Activated T-cell treated with anti-CD3 and anti-CD28 coated beads for 48 hours (primary cell): ENCODE measurements at places on chromosomes 7 and 10.

DNA sequence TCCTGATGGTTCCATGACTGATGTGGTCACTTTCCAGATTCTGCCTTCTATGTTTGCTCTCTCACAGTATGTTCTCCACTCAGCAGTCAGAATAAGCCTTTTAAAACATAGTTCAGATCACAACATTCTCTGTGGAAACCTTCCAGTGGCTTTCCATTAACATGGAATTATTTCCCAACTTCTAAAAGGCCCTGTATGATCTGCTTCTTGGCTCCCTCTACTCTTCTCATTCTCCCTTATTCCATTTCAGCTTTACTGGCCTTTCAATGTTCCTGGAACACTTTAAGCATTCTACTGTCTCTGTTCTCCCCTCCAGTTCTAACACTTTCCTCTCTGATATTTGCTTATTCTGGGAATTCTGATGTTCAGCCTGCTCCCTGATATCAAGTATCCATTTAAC, 325.6 kb downstream of the THSD7A start:
- DNase-seq: no peak

DNA sequence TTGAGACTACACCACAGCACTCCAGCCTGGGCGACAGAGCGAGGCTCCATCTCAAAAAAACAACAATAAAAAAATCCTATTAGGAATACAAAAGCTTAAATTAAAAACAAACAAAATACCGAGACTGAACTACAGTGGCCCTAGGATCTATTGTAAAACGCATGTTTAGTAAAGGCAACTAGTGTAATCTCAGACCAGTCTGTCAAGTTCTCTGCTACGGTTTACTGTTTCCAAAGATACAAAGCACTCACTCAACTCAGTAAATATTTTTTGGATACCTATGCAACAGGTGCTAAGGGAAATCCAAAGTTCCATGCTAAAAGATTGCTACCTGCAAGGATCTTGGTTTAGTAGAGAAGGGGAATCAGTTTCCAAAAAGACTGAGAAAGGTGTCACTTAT, 3.4 kb upstream of the MIOS start:
- DNase-seq: no peak

- DNase-seq: peak; percentile 2
Measured at GRCh38 chr7:70595755-70596597, 536.0 kb upstream of the GALNT17 start.

- DNase-seq: peak; percentile 16
Measured at GRCh38 chr10:48523820-48524758, 80.8 kb downstream of the ARHGAP22 start.

GRCh38 chr10:113036619-113037018, 86.6 kb downstream of the TCF7L2 start:
- DNase-seq: no peak

DNA sequence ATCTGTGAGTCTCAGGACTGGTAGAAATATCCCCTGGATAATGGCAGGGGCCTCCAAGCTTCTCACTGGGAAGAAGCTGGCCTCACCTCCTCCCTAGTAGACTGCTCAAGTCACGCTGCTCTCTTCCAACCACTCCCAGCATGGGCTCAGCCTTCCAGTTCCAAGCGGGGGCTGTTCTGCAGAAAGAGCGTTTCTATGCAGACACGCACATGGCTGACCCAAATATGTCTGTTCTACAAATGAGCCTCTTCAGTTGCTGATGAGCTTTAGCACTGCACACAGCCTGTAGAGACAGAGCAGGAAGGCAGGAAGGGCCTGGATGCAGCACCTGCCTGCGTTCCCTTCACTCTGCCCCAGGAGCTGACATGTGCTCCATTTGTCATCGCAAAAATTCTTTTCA, 523.9 kb upstream of the MGMT start:
- DNase-seq: no peak

DNA sequence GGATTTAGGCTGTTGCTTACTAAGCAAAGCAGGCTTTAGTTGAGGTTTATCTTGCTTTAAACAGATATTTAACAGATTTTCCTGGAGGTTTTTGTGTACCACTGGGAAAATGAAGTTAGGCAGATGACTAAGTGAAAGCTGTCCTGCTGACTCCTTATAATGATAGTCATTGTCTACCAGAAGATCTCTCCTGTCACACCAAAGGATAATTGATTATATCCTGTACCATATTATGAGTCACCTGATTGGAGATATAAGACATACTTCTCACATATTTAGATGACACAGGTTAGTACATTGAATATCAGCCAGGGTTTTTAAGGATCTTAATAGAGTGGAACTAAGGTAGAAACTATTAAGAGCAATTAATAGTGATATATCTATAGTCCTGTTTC, 68.4 kb downstream of the PTEN start:
- no peak for DNase-seq

DNA sequence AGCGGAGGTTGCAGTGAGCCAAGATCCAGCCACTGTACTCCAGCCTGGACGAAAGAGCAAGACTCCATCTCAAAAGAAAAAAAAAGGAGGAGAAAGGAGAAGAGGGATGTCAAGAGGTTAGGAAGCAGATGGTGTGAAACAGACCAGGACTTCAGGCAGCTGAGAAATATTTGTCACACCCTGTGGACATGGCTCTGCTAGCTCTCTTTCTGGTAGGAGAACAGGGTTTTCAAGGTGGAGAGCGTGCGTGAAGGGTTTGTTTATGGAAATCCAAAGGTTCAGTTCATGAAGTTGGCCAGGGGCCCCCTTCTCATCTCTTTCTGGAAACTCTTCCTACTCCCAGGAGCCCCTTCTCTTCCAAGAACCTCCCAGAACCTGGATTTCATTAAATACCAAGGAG, 110.8 kb upstream of the GALNT17 start:
- no peak for DNase-seq
